ENCODE measurements at places on chromosomes 6 and 20.

DNA sequence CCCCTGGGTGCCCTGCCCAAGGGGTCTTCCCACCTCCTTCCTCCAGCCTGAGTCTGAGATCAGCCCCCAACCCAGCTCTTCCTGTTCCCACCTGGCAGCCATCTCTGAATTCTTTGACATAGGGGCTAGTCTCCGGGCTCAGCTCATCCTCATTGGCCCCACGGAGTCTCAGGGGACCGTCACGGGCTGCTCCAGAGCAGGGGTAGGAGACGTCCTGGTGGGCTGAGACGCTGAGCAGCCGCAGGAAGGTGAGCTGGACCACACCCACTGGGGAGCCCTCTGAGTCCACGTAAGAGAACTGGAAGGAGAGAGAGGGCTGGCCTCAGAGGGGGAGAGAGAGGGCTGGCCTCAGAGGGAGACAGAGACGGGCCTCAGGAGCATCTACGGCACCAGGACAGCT is 28.1 kb downstream of the COL11A2 start:
- no peak for DNase-seq

- no peak for DNase-seq
Measured at GRCh38 chr6:16757332-16757731, 3.9 kb downstream of the ATXN1 start.

DNA sequence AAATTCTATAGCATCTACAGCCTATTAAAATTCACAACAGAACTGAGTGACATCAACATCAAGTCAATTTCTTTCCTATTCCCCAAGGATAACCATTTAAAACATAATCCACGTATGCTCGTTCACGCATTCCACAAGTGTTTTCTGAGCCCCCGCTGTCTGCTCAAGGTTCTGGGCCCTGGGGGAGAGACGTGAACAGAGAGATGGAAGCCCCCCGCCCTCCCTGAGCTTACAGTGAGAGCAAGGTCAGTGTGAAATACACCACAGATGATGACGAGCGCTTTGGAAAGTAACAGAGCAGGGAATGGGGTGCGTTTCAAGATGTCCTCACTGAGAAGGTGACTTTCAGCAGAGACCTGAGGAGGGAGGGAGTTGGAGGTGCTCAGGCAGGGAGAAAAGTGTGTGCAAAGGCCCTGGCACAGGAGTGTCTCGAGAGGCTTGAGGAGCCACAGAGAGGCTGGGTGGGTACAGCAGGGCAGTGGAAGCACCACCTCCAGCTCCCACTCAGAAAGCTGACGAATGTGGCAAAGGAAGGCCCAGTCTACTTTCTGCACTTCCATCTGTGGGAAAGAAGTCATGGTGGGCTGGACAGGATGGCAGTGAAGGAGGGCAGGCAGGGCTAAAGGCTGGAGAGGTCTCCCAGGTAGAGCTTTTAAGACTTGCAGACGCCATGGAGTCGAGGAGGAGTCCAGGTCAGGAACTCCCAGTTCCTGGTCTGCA is 88.3 kb downstream of the DLL1 start:
- DNase-seq: no peak

DNA sequence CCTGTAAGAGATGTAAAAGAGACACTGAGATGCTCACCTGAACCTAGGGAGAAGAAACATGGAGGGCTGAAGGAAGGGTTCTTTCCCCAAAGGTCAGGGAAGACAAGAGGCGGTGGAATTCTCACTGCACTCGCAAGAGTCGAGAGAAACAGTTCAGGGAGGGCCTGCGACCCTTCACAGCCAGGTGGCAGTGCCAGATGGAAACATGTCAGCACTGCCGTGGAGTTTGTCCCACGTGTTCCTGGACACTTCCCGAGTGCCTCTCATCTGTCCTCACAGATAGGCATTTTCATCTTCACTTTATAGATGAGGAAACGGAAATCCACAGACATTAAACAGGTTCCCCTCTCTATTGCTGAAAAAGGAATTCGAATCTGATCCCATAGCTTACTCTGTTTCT is 70.4 kb upstream of the SYNJ2 start:
- DNase-seq: no peak

GRCh38 chr20:37238426-37238825 is 23.2 kb downstream of the GHRH start:
- DNase-seq: no peak

DNA sequence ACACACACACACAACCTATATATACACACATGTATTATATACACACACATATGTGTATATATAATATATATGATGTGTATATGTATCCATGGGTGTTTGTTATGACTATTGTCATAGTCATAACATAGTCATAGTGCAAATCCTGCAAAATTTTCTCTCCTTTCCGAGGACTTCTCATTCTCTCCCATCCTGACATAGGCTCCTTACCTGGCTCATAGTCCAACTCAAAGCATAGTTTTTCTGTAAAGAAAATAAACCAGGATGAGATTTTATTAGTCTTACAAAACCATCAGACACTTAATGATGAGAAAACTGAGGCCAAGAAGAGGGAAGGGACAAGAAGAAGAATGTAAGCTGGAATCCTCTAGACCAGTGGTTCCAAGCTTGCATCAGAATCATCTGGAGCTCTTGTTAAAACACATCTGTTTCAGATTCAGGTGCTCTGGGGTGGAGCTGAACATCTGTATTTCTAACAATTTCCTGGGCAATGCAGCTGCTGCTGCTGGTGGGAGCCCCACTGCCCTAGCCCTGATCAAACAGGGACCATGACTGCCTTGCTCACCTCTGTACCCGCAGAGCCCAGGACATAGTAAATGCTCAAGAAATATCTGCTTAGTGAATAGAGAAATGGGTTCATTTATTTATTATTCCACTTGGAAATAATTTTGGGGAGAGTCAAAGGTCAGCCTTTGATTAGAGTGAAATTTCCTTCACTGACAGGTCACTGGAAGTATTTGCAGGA is 5.3 kb downstream of the TRIM10 start:
- no peak for DNase-seq

DNA sequence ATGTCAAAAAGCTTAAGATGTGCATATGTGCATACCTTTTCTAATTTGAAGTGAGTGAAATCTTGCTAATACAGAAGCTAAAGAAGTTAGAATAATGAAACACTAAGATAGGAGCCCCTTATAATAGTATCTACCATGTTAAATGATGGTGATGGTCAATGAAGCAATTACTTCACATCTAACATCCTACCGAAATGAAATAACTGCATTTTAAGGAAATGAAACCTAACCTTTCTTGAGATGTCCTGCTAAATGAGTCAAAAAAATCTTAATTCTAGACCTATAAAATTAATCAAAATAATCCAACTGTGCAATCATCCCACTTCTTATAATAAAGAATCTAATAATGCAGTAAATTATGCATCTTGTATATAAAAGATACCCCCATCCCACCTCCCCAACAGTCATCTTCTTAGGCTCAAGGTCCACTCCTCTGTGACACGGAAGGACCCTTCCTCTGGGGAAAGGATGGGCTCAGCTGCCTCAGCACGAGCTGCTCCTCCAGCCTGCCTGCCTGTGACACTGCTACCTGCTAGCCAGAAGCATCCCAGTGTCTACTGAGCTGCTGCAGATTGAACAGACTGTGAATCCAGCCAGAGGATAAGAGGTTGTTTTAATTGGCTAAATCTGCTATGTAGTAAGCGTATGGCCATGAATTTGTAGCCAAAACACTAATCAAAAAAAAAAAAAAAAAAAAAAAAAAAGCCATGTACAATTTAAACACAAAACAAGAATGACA is 129.6 kb upstream of the BEND3 start:
- no peak for DNase-seq

DNA sequence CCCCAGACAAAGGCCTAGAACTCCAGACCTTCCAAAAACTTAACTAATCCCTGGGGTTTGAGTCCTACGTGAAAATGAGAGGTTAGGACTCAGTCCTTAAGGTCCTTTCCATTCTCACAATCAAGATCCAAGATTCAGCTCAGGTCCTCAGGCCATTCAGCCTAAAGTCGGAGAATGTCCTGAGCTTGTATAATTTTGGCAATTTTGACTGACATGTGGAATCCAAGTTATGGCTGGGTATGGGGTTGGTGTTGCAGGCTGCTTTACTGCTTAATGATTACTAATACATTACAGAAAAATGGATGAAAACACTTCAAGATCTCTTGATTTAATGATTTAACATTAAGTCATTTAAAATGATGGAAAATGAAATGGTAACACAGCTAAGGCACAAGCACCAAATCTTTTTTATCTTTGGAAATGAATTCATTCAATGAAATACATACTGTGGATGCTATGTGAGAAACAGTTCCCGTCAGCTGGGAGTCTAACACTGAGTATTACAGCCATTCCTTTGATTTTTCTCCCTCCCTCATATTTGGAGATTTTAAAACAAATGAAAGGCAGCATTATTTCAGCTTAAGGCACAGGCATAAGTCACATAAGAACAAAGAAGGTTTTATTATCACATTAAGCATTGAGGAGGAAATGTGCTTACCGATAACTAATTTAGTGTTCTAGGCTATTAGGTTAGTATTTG is 1.3 kb downstream of the ARHGAP18 start:
- DNase-seq: no peak

GRCh38 chr20:8990770-8991169 is 78.1 kb upstream of the PLCB4 start:
- DNase-seq: no peak

All from amniotic epithelial cell (primary cell).